Transverse colon (tissue), 4 donors: ENCODE measurements at places on chromosomes 1 and 21. TPM values are rescaled to one million over a fixed set of nuclear protein-coding genes. Genes with fewer than 3 reads are reported as not detected.

CAP1 gene
- total RNA-seq: 81.0 TPM

GRCh38 chr1:65759516-65759915 lies 33.2 kb upstream of the PDE4B start:
- H3K4me1 ChIP-seq: no peaks in the 10 kb centered on the region
- no peak overlapping the region for H3K27ac ChIP-seq
- no peaks in the 10 kb centered on the region for H3K27me3 ChIP-seq
- no peaks in the 10 kb centered on the region for H3K36me3 ChIP-seq
- no peak for DNase-seq

DNA sequence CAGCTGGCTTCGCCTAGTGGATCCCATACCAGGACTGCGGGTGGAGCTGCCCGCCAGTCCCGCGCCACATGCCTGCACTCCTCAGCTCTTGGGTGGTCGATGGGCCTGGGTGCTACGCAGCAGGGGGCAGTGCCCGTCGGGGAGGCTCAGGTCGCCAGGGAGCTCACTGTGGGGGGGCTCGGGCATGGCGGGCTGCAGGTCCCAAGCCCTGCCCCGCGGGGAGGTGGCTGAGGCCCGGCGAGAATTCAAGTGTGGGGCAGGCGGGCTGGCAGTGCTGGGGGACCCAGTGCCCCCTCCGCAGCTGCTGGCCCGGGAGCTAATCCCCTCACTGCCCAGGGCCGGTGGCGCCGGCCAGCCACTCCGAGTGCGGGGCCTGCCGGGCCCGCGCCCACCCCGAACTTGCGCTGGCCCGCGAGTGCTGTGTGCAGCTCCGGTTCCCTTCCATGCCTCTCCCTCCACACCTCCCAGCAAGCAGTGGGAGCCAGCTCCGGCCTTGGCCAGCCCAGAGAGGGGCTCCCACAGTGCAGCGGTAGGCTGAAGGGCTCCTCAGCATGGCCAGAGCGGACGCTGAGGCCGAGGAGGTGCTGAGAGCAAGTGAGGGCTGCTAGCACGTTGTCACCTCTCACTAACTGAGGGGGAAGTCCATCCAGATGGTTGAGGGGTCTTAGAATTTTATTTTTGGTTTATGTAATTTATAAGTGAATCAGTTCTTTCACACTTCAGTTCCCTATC lies 85.2 kb upstream of the HMCN1 start:
- H3K36me3 ChIP-seq: no peaks in the 10 kb centered on the region
- peaks cover 39% of the 10 kb centered on the region for H3K4me1 ChIP-seq
- DNase-seq: no peak
- H3K4me3 ChIP-seq: no peak overlapping the region

DNA sequence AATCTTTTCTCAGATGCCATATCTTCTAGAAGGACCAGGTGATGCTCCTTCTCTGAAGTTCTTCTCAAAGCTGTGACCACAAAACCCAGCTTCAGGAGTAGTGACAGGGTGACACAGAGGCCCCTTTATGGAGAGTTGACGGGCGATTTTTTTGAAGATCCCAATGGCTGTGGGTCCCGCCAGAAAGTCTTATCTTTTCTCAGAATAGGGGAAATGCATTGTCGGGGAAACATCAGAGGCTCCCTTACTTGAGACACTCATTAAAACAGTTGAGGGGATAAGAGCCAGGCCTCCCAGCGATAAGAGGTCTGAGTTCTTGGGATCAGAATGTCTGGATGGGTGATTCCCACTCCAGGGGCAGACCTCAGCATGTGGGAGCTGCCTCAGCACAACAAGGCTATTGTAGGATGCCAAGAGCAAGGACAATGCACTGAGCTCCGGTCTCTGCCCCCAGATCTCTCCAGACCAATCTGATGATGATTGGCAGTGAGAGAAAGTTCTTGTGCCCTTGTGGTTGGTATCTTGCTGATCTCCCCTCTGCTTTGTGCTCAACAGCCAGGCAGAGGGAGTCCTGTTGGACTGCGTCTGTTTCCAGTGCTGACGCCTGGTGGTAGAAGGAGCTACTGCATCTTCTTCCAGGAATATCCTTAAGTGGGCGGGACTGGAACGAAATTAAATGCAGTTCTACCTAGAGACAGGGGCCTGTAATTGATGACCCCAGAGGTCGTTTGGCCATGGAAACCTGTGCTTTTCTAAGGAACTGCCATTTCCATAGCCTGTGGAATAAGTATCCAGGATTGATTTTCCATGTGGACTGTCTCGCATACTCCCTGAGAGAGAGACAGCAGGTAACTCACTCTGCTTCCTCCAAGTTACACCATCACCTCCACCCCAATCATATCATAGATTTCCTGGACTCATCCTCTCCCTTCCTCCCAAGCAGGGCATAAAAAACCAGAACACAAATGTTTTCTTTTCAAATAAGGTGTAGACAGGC lies 6.8 kb upstream of the ACKR1 start:
- peaks cover 16% of the 10 kb centered on the region for H3K27me3 ChIP-seq
- H3K27ac ChIP-seq: no peak overlapping the region
- no peaks in the 10 kb centered on the region for H3K36me3 ChIP-seq
- peak; percentile 66 for DNase-seq

ESRRG gene
- 1.5 TPM for total RNA-seq

HES4 gene
- total RNA-seq: 140 TPM

- no peak overlapping the region for H3K4me3 ChIP-seq
- H3K36me3 ChIP-seq: no peaks in the 10 kb centered on the region
- no peak for DNase-seq
- peaks cover 36% of the 10 kb centered on the region for H3K4me1 ChIP-seq
Measured at GRCh38 chr1:51733793-51734522, 117.1 kb downstream of the OSBPL9 start.

- no peak for DNase-seq
- no peaks in the 10 kb centered on the region for H3K36me3 ChIP-seq
- no peak overlapping the region for H3K27ac ChIP-seq
- H3K4me3 ChIP-seq: no peak overlapping the region
- H3K27me3 ChIP-seq: no peaks in the 10 kb centered on the region
Measured at GRCh38 chr1:215192306-215192705, 109.8 kb downstream of the KCNK2 start.

- no peak overlapping the region for H3K4me3 ChIP-seq
- no peaks in the 10 kb centered on the region for H3K36me3 ChIP-seq
- H3K27ac ChIP-seq: no peak overlapping the region
- no peak for DNase-seq
Measured at GRCh38 chr1:75472089-75472970, 138.6 kb downstream of the SLC44A5 start.
